ENCODE measurements at places on chromosomes 16 and 17.
A peak's percentile ranks its signal among the peaks of the same experiment; 100 is the strongest.

DNA sequence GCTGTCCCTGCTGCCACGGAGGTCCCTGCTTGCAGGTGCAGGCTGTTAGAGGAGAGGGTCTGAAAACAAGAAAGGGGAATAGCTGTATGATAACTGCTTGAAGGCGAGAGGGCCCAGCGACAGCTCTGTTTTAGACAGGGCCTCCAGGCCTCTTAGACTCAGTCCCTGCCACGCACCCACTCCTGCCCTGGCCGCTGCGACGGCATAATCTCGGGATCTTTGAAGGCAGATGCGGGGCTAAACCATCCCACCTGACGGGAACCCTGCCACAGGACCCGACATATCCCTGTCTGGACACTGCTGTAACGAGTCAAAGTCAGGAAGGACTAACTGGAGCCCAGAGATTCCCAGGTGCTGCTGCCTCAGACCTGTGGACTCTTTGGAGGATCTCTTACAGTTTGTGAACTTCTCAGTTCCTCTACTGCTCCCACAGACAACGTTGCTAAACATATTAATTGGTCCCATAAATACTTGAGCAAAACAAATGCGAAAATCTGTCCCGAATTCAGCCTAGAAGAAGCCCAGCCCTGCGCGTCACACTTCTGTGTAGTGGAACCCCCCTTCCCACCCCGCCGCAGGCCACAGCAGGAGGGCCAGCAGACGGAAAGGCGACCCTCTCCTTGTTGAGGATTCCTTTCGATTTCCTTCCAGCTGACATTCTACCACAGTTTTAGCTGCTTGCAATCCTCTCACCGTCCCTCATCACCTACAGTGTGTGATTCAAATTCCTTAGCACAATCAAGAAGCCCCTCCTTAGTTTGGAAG lies 998 bp upstream of the TMEM11 start:
- DNase-seq = no peak

- DNase-seq = no peak
Observed at GRCh38 chr17:43547189-43547550, 1.0 kb upstream of the ETV4 start.

- DNase-seq = no peak
Observed at GRCh38 chr16:82451449-82451848, 175.3 kb upstream of the CDH13 start.

- DNase-seq = no peak
Observed at GRCh38 chr16:31874366-31875111, 932 bp downstream of the ZNF267 start.

DNA sequence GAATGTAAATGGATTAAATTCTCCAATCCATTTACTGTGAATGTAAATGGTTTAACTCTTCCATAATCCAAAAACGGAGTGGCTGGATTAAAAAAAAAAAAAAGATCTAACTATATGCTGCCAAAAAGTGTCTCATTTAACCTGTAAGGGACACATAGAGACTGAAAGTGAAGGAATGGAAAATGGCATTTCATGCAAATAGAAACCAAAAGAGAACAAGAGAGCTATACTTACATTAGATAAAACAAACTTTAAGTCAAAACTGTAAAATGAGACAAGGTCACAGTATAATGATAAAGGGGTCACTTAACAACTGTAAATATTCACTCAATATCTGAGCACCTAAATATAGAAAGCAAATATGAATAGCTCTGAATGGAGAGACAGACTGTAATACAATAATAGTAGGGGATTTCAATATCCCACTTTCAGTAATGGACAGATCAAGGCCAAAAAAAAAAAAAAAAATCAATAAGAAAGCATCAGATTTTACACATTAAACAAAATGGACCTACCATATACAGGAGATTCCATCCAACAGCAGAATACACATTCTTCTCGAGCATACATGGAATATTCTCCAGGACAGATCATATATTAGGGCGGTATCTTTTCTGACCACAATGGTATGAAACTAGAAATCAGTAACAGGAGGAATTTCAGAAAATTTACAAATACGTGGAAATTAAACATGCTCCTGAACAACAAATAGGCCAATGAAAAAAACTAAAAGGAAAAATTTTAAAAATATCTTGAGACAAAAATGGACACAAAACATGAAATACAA lies 36.4 kb downstream of the CDR2 start:
- no peak for DNase-seq

DNA sequence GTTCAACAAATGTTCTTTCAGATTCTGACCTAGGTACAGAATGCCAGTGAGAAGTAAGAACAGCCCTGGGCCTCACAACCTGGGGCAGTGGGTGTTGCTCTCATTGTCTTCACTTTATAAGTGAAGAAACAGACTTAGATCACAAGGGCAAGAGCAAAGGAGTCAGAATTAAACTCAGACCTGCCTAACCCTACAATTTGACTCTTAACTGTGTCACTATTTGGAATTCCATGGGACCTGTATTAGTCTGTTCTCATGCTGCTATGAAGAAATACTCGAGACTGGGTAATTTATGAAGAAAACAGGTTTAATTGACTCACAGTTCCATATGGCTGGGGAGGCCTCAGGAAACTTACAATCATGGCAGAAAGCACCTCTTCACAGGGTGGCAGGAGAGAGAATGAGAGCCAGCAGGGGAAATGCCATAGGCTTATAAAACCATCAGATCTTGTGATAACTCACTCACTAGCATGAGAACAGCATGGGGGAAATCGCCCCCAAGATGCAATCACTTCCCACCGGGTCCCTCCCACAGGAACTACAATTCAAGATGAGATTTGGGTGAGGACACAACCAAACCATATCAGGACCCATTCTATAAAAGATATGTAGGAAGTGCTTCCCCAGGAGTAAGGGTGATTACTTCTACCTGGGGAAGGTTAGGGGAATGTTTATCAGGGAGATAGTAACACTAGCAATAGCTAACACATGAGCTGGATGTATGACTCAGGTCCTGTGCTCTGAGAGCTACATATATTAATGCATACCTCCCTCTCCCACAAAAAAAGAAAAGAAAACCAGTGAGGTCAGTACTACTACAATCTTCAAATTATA lies 270.1 kb downstream of the SOX9 start:
- peak; percentile 52 for DNase-seq

GRCh38 chr17:78359321-78359996 lies 418 bp downstream of the SOCS3 start:
- no peak for DNase-seq

GRCh38 chr16:10813099-10813455 lies 5.5 kb downstream of the TVP23A start:
- DNase-seq = no peak

DNA sequence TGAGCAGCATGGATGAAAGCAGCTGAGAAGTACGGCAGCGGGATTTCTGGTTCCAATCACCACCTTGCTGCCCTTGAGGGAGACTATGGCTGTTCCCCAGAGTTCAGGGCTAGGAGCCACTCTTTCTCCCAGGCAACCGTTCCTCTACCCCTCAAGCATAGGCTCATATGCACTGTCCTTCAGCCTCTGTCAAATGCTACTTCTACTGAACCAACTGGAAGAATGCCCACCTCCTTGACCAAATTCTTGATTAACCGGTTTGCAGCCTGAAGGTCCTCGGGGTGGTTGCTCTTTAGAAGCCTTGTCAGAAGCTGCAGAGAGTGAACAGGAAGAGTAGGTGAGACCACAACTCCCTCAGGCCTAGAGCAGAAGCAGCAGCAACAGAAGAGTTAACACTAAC lies 23.8 kb downstream of the GGA2 start:
- no peak for DNase-seq

DNA sequence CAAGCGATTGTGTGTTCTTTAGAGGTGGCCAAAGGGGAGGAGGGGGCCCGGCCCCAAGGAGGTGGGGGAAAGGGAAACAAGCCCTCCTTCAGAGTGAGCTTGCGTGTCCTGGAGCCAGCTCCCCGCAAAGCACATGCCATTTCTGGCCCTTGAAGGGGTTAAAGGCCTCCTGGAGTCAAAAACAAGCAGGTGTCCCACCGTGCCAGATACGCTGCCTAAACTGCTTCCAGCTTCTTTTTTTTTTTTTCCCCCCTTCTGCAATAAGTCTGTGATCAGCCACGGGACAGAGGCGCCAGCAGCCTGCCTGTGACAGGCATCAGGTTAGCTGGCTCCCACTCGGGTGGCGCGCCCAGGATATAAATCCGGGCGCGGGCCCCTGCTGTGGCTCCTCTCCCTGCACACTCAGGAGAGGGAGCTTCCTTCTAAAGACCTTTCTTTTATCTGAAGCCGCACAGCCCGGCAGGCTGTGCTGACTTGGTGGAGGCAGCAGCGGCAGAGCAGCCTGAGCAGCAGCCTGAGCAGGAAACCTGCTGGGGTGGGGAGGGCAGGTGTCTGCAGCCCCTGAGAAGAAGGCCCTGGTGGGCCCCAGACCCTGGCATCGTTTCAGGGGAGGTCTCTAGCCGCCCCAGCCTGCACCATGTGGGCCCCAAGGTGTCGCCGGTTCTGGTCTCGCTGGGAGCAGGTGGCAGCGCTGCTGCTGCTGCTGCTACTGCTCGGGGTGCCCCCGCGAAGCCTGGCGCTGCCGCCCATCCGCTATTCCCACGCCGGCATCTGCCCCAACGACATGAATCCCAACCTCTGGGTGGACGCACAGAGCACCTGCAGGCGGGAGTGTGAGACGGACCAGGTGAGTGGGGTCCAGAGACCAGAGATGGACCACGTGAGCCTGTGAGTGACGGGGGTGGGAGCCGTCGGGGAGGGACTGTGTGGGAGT lies at the start of gene WFIKKN2:
Gene WFIKKN2 (plus strand): TSS at position 286 of the 934 bp plus-strand sequence. CDS start 352 bp downstream, at position 638.
- DNase-seq = no peak

GRCh38 chr17:82018152-82018988 lies 4.3 kb downstream of the CENPX start:
- DNase-seq = no peak

- no peak for DNase-seq
Observed at GRCh38 chr17:19461116-19461515, 50.1 kb downstream of the RNF112 start.

DNA sequence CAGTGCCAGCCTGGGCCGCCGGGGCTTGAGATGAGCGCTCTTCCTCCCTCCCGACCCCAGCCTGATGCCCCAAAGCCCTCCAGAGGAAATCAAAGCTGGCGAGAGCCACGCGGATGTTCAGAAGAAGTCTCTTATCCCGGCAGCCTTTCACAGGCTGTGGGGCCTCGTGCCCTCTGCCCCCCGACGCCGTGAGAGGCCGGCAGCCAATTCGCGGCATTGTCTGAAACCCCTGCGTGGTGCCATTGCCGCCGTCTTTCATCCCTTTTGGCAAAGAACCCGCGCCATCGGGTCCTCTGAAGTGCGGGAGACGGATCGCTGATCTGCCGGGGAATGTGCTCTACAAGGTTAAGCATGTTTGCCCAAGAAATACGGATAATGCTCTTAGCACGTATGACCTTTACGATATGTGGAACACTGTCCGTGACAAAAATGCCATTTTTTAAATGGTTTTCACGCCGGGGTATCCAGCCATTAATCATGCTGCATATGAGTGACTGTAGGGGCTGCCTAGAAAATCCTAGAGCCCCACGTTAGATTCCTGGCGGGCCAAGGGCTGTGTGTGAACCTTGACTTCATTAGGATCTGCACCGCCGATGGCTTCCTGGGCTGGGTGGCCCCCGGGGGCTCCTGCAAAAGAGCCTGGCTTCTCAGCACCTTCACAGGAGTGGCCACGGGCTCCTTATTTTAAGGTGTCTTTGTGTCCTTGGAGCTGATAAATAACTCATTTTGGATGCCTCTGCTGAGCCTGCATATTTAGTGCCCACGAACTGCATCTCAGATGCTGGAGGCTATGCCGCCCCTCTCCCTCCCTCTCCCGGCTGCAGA lies 165.1 kb upstream of the TNRC6C start:
- no peak for DNase-seq

- DNase-seq = peak; percentile 77
Observed at GRCh38 chr16:86899757-86900156, 321.4 kb downstream of the FOXL1 start.

DNA sequence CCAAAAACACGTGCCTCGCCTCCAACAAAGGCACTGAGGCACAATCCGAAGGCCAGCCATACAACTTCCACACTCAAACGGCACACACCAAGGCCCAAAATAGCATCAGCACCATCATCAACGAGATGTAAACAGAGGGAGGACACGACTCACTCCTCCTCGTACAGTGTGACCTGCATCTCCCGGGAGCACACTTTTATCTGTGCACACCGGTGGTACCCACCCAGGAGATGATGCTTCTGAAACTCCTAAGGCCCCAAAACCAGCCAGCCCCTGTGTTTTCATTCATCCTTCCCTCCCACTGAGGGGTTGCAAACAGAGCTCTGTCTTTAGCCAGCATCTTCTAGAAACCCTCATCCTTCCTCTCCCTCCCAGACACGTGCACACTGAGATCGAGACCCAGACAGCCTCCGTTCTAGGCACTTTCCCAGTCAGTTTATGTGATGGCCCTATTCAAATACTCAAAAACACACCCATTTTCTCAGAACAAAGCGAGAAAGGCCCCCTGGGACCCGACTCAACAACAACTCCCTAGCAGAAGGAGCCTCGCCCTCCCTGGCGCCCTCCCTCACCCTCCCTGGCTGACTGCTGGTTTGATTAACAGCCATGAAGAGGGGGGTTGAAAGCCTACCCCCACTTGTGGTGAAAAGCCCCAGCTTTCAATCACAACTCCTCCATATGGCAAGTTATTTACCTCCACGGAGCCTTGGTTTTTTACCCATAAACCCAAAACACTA lies 76.3 kb downstream of the GAS7 start:
- DNase-seq = no peak

GRCh38 chr17:49403514-49404289 lies 11.0 kb downstream of the PHB1 start:
- no peak for DNase-seq

GRCh38 chr16:85768199-85768598 lies 17.3 kb upstream of the C16orf74 start:
- no peak for DNase-seq

- DNase-seq = no peak
Observed at GRCh38 chr16:79959226-79959625, 358.7 kb upstream of the MAF start.

DNA sequence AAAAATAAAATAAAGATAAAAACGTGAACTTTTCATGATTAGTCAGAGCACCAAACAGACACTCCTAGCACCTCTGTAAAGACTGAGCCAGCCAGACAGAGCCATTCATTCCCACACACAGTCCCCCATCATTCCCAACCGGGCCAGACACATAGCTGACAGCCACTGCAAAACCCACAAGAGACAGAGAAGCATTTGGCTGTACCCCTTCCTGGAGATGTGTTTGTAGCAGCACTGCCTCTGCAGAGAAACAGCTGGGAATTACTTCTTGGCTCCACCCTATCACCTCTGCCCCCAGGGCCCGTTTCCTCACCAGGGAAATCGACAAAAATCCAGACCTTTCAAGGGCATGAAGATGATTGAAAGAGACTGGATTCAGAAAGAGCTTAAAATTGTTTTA lies 46.4 kb downstream of the MYH11 start:
- DNase-seq = no peak

DNA sequence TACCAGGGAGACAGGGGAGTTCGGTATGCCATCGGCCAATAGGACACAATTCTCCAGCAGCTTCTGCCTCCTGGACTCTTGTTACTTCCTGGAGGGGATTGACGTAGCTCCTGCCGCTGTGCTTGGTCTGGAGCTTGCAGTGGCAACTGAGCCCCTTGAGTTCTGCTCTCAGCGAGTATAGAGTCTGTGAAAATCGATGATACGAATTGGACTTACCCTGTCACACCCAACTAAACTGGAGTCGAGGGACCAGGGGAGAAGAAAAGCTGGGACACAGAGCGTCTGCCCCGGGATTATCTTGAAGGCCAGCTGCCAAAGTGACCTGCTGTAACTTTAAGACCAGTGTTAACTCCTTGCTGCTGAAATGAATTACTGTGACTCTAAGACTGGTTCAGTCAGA lies 22.2 kb downstream of the SEC14L1 start:
- no peak for DNase-seq

Measured in fibroblast of skin of left quadriceps (primary cell).